H1 (cell line): ENCODE measurements at places on chromosomes 13 and 19. TPM values are rescaled to one million over a fixed set of nuclear protein-coding genes. Genes with fewer than 3 reads are reported as not detected.

- no peak for DNase-seq
These were observed 277.3 kb downstream of the FOXO1 start for GRCh38 chr13:40389081-40389641.

The ZIM2 gene
- not detected in 2 replicates for polyA plus RNA-seq

The RTBDN gene
- 4.0 and 4.4 TPM in 2 replicates for polyA plus RNA-seq

DNA sequence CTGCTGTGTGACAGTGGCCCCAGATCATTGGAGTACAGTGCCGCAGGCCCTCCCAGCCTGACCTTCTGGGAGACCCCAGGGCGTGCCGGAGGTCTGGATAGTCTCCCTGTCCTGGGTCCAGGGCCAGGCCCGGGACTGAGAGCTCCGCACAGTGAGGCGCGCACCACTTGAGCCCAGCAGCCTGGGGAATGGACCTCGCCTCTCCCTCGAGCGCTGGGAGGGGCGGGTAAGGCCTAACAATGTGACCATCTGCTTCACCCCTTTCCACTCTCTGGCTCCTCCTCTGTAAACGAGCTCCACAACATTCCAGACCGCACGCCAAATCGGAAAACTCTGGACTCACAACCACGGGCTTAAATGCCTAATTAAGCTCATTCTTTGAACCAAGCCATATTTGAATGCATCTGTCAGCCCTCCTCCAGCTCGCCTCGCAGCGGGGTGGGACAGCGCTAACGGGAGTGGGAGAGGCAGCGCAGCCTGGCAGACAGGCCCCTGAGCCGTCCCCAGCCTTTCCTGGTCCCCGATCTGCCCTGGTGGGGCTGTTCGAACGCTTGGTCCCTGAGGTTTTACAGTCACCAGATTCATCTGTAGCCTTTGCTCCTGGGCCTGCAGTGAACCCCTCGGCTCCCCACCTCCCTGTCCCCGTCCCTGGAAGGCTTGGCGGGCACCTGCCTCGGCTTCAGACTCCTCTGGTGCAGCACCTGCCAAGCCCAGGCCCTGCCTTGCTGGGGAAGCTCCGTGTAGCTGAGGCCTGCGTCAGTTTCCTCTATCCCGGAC, 120.7 kb upstream of the VSTM2B start:
- peak; percentile 67 for DNase-seq

GRCh38 chr19:29574510-29574909, 31.6 kb upstream of the POP4 start:
- DNase-seq = no peak

- DNase-seq = no peak
These were observed 23.4 kb downstream of the MED26 start for GRCh38 chr19:16604615-16605014.

The APOC1 gene
- 55.8 and 93.6 TPM in 2 replicates for polyA plus RNA-seq

GRCh38 chr19:48963371-48964204, 1.5 kb upstream of the FTL start:
- DNase-seq = peak; percentile 88

The ONECUT3 gene
- polyA plus RNA-seq = not detected in 2 replicates

DNA sequence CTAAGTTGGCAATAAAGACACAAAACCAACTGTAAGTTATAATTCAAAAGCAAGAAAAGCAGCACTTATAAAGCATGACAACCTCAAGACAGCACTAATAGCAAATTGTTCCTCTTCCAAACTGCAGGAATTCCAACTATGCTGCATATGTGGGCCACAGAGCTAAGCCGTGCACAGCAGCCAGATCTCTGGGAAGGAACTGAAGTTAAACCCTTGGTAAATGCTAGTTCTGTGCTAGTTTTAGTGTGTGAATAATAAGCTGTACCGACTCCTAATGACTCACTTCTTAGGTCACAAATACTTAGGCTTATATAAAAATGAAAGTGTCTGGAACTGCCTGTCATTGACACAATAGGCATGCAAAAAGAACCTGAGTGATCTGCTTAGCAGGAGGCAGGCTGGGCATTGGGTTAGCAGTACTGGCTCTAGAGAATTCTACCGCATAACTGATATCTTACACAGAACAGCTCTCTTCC, 21.2 kb upstream of the GTF3A start:
- DNase-seq = no peak

- no peak for DNase-seq
These were observed 8.0 kb upstream of the BAX start for GRCh38 chr19:48946463-48947257.

DNA sequence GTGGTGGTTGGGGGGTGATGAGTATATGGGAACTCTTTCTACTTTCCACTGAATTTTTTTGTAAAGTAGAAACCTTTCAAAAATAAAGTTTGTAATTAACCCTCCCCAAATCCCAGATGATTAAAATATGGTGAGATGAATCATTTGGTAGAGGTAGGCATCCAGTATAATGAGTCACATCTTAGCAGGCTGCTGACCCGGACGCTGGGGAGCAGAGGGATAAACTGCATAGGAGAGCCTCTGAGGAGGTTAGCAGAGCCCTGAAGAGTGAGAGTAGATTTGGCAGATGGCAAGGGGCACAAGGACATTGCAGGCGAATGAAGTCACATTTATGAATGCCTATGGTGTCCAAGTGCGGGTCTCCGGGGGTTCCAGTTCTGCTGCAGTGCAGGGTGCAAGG, 293.8 kb downstream of the FGF9 start:
- DNase-seq = no peak

DNA sequence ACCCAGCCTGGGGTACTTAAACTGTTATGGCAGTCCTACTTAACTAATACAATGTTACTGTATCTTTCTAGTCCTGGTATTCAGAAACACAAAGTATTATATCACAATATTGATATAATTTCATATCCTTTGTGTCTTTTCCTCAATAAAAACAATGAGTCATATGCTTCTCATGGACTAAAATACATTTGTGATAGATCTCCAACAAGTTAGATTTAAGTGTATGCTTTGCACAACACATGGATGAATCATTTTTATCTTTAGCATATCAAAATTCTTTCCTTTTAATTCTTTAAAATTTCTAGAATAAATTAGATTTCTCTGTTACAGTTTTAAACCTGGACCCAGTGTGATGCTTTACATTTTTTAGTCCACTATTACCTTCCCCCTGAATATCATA, 1357.8 kb upstream of the ATXN8OS start:
- DNase-seq = no peak
